ENCODE measurements at places on chromosomes 7 and 10. TPM values are rescaled to one million over a fixed set of nuclear protein-coding genes. Genes with fewer than 3 reads are reported as not detected.

CLCN1 gene
- 0.13 TPM for total RNA-seq

LRCH4 gene
- total RNA-seq, result 82.5 TPM

ZNF485 gene
- 1.1 TPM for total RNA-seq

SLC16A12 gene
- not detected for total RNA-seq

CAMK2B gene
- total RNA-seq, result 0.95 TPM

ALDH18A1 gene
- 78.3 TPM for total RNA-seq

FOXI2 gene
- total RNA-seq, result 0.64 TPM

TMEM270 gene
- not detected for total RNA-seq

ZNF22 gene
- 14.5 TPM for total RNA-seq

GIMAP6 gene
- total RNA-seq, result 3.1 TPM

UBE3C gene
- 101 TPM for total RNA-seq

GBX1 gene
- total RNA-seq, result not detected

GDF10 gene
- total RNA-seq, result 12.6 TPM

ANXA8 gene
- total RNA-seq, result 189 TPM

CALML5 gene
- 14.5 TPM for total RNA-seq

KAZALD1 gene
- 1.1 TPM for total RNA-seq

CPA1 gene
- not detected for total RNA-seq

PRSS2 gene
- not detected for total RNA-seq

CALY gene
- total RNA-seq, result not detected

HTR7 gene
- total RNA-seq, result 1.4 TPM

DNAH11 gene
- 7.4 TPM for total RNA-seq

SPDYE2B gene
- total RNA-seq, result not detected

HSPA12A gene
- 2.3 TPM for total RNA-seq

FAM20C gene
- 14.7 TPM for total RNA-seq

SEMA3E gene
- total RNA-seq, result 1.9 TPM

NAT16 gene
- not detected for total RNA-seq

LIPK gene
- total RNA-seq, result 3.3 TPM

GFRA1 gene
- total RNA-seq, result 6.7 TPM

LBX1 gene
- not detected for total RNA-seq

EPHB4 gene
- total RNA-seq, result 31.8 TPM

ANKRD61 gene
- not detected for total RNA-seq

STK32C gene
- 2.6 TPM for total RNA-seq

SEC31B gene
- 2.6 TPM for total RNA-seq

TCF7L2 gene
- 7.4 TPM for total RNA-seq

CLDN4 gene
- total RNA-seq, result 207 TPM

PROSER2 gene
- total RNA-seq, result 13.1 TPM

INMT gene
- total RNA-seq, result 4.6 TPM

KCNH2 gene
- 0.91 TPM for total RNA-seq

FBXO24 gene
- total RNA-seq, result 1.6 TPM

OR9A2 gene
- total RNA-seq, result not detected

GCK gene
- not detected for total RNA-seq

NME8 gene
- total RNA-seq, result not detected

GPR85 gene
- total RNA-seq, result 0.26 TPM

GRID1 gene
- 0.76 TPM for total RNA-seq

FAM171A1 gene
- 4.2 TPM for total RNA-seq

HOXA7 gene
- 0.76 TPM for total RNA-seq

GPR37 gene
- 17.0 TPM for total RNA-seq

DNAJB9 gene
- total RNA-seq, result 18.0 TPM

All from esophagus squamous epithelium (tissue), 5 donors.